ENCODE measurements at places on chromosomes 3 and 15. TPM values are rescaled to one million over a fixed set of nuclear protein-coding genes. Genes with fewer than 3 reads are reported as not detected.

DNA sequence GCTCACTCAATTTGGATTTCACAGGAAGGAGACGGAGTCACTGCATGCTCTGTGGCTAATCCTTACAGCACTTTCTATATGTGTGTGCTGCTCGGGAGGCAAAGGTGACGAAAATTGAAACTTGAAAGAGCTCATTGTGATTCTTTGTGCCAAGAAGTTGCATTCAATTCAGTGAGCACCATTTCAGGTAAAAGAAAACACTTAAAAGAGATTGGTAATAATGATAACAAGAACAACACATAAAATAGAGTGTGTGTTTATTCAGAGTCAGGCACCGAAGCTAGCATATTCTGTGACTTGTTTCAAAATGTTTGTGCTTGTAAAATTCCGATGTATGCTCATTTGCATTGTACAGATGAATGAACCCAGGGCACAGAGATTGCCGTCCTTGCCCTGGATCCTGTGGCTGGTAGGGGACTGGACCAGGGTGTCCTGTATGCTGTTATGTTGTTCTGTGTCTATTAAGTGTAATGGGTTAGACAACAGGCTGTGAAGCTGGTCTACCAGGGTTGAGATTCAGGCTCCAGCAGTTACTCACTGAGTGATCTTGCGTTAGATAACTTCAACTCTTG lies 193.3 kb upstream of the PROK2 start:
- DNase-seq: no peak

- DNase-seq: no peak
Measured at GRCh38 chr3:78605178-78605577, 1162.6 kb downstream of the ROBO1 start.

DNA sequence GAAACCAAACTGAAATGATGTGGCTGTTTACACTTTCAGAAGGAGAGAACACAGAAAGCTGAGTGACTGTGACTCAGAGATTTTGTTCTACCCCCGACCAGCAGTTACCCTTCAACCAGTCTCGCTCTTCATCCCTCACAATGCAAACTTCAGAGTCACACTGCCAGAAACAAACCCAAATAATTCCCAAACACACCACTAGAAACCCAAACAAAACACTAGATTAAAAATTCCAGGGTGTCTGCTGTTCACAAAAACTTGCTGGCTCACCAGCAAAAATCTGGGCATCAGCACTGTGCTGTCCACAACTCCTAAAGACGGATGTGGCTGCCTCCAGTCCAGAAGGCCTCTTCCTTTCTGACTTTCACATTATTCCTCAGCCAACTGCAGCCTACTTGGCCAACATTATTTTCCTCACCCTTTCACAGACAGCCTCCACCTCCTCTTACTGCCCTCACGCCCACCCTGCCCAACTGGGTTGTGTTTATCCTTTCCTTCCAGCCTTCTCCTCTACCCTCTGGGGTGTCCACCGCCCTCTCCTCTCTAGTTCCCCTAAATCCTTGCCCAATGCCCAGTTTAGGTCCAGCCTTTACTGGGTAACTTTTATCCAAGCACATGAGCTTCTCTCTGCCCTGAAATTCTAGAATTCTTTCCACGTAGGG lies 71.4 kb downstream of the MECOM start:
- DNase-seq: no peak

DNA sequence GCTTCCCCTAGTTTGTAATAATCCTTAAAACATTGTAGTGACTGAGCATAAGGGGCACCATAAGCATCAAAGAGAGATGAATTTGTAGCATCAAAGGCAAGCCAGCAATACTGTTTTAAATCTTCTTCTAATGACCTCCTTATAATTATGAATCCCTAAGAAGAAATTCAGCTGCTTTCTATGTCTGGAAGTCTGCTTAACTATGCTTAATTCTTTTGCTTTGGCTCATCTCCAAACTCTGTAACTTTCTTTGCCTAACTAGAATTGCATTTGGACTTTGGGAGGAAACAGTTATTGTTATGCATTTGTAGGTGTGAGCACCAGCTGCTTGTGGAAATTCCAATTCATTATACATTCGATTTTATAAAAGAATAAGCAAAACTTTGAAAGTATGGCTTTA lies 117.7 kb upstream of the SPATA16 start:
- no peak for DNase-seq

GRCh38 chr15:74422652-74423430 lies 10.9 kb downstream of the SEMA7A start:
- no peak for DNase-seq

The THRB gene
- not detected for total RNA-seq

GRCh38 chr3:49471856-49472495 lies 1.9 kb downstream of the DAG1 start:
- no peak for DNase-seq

The SERPINI2 gene
- not detected for total RNA-seq

The RAD51 gene
- total RNA-seq: 31.0 TPM

DNA sequence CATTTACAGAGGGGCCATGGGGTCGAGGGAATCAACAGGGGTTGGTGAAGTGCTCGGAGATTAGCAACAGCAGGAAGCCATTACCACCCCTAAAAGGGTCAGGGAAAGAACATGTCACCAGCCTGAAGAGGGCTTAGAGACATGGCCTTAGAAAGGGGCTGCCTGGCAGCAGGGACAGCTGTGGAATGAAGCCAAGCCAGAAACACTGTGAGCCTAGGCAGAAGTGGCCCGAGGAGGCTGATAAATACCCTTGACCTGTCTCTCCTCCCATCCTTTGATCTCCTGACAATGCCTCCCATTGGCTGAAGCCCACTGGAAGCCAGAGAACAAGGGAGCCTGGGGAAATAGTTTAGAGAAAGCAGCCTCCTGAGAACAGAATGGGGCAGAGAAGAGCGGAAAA lies 31.4 kb downstream of the GPD1L start:
- DNase-seq: no peak

- DNase-seq: no peak
Measured at GRCh38 chr15:100059094-100059493, 282.7 kb downstream of the ADAMTS17 start.

DNA sequence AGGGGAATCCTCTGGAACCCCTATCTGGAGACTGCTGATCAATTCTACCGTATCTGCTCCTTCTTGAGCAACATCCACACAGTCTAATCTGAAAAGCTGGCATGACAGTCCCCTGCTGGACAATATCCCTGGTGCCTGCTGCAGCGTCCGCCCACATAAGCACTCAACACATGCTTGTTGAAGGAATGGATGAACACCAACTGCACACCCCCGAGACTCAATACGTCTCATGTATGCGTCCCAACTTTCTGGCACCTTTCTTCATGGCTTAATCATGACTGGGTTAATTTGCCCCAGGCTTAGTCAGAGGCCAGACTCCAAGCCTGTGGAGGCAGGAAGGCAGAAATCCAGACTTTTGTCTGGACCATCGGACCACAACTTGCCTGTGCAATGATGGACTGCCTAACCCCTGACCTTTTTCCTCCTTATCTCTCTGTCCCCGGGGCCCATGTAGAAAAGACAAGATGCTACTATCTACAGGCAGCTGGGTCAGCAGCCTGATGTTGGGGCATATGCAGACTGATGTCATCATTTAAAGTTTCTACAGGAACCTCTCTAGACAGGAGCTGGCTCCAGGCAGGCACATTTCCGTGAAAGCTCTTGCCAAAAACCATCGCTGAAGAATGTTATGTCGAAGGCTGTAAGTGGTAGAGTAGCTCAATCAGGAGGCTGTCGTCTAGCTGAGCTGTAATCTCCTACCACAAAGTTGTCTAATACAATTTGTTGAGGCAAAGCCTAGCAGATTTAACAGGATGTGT lies 114.1 kb upstream of the TPM1 start:
- no peak for DNase-seq

The WDR72 gene
- not detected for total RNA-seq

The CCK gene
- total RNA-seq: not detected

The SLC9C1 gene
- total RNA-seq: not detected

The ZPLD1 gene
- not detected for total RNA-seq

The CCR9 gene
- not detected for total RNA-seq

The NMNAT3 gene
- 2.3 TPM for total RNA-seq

- no peak for DNase-seq
Measured at GRCh38 chr3:171960159-171960558, 79.2 kb upstream of the FNDC3B start.

GRCh38 chr3:192130534-192131132 lies 596.7 kb downstream of the FGF12 start:
- no peak for DNase-seq

- no peak for DNase-seq
Measured at GRCh38 chr3:89250742-89251141, 143.3 kb downstream of the EPHA3 start.

The KBTBD13 gene
- not detected for total RNA-seq

DNA sequence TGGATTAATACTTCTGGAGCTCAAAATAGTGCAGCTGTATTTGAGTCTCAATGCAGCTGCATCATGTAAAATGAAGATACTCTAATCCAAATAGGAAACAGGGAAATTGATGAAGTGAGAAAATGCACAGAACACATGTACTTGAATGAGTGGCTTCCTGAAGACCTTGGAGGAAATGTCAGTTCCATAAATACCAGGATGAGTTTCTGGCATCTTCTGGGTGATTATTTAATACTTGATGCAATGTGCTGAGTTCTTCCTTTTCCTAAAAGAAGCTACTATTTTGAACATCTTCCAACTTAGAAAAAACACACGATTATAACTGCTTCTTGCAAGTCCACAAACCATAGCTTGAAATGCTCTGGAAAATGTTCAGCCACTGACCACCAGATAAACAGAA lies 162.8 kb downstream of the SLC9A9 start:
- no peak for DNase-seq

GRCh38 chr15:27889258-27889657 lies 209.9 kb downstream of the OCA2 start:
- DNase-seq: no peak

The PLSCR5 gene
- not detected for total RNA-seq

DNA sequence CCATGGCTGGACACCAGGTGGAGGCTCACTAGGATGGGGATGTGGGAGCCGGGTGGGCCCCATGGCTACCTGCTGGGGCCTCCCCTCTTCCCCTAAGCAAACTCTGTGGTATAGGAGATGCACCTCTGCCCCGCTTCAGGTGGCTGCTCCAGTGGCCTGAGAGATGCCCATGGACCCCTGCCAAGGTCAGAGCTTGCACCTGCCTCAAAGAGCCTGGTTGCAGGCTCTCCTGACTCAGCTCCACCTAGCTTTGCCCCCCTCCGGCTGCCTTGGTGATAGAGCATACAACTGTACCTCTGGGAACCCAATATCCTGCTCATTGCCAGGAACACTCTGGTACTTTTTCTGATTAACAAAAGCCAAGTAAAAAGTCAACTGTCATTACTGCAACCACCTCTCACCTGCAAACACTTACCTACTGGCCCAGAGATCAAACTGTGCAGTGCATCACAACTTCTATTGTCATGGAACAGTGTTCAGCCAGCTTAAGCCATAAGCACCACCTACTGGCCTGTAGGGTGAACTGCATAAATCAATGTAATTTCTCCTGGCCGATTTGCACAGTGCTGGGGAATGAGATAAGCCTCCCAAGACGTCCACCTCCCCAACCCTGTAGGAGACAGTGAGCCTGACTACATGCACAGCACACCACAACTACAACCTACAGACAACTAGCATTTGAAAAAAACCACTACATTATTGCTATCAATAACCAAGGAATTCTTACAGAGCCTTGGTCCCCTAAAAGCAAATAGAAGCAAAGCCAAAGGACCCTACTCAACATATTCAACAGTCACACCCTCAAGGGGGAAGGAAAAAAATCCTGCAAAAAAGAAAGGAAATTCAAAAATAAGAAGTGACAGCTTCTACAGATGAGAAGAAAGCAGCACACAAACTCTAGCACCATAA lies 352.4 kb upstream of the ARHGEF26 start:
- peak; percentile 37 for DNase-seq

- no peak for DNase-seq
Measured at GRCh38 chr3:5717254-5717653, 529.7 kb downstream of the EDEM1 start.

Data from activated T-cell treated with anti-CD3 and anti-CD28 coated beads, Interleukin-2, amount 50 U/mL, for 4 hours (primary cell).